ENCODE measurements at places on chromosomes 7 and 10. TPM values are rescaled to one million over a fixed set of nuclear protein-coding genes. Genes with fewer than 3 reads are reported as not detected.

Gene BAIAP2L1
- total RNA-seq: 46.8 TPM

Gene ARHGAP12
- 56.3 TPM for total RNA-seq

Gene AHR
- 54.6 TPM for total RNA-seq

Gene SFMBT2
- total RNA-seq: 0.60 TPM

Gene CALN1
- not detected for total RNA-seq

Gene HACD1
- 52.3 TPM for total RNA-seq

- DNase-seq: no peak
These were observed 35.0 kb downstream of the JAKMIP3 start for GRCh38 chr10:132100556-132101349.

GRCh38 chr7:104096683-104097082 lies 107.2 kb upstream of the RELN start:
- no peak for DNase-seq

GRCh38 chr7:74287303-74288033 lies 1.7 kb upstream of the CLIP2 start:
- DNase-seq: peak; percentile 77

GRCh38 chr7:158023681-158024350 lies 563.8 kb downstream of the PTPRN2 start:
- no peak for DNase-seq

- DNase-seq: no peak
These were observed 40.9 kb downstream of the FHIP2A start for GRCh38 chr10:114862456-114862855.

DNA sequence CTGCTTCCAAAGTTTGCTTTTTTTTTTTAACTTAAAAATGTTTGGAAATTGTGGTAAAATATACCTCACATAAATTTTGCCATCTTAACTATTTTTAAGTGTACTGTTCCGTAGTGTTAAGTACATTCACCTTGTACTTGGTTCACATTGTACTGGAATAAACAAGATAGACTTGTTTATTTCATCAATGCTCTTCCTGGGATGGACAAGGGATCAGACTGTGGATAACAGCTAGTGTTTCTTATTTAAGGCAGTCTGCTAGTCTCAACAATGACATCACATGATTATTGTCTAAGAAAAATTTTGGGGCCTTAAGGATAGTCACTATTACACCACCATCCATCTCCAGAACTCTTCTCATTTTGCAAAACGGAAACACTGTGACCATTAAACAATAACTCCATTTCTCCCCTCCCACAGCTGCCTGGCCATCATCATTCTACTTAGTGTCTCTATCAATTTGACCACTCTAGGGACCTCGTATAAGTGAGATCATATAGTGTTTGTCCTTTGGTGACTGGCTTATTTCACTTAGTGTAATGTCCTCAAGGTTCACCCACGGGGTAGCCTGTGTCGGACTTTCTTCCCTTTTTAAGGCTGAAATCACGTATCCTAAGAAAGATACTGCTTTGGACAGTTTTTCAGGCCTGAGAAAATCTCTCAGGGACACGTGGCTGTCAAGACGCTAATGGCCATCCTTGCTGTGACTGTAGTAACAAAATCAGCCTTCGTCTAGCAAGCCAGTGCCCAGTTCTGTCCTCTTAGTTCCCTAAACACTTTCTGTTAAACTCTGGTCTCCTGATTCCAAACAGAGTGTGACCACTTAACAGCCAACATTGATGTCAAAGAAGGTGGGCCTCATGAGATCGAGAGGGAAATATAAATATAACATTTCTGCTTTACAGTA lies 305.2 kb downstream of the FRMD4A start:
- DNase-seq: no peak

DNA sequence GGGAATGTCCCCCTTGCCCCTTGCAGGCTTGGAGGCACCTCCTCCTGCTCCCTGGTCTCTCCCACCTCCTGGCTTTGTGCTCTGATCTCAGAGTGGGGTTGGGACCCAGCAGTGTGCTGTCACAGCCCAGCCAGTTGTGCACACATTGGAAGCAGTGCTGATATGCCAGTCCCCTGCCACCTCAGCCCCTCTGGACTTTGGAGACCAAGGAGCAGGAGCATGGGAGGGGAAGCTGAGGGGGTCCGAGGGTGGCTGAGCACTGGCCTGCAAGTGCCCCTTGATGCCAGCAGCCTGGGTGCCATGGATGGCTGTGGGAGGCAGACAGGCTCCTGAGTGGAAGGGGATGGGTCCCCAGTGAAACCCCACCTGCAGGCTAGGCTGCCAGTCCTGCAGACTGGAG lies 235.4 kb downstream of the ZNF716 start:
- no peak for DNase-seq

DNA sequence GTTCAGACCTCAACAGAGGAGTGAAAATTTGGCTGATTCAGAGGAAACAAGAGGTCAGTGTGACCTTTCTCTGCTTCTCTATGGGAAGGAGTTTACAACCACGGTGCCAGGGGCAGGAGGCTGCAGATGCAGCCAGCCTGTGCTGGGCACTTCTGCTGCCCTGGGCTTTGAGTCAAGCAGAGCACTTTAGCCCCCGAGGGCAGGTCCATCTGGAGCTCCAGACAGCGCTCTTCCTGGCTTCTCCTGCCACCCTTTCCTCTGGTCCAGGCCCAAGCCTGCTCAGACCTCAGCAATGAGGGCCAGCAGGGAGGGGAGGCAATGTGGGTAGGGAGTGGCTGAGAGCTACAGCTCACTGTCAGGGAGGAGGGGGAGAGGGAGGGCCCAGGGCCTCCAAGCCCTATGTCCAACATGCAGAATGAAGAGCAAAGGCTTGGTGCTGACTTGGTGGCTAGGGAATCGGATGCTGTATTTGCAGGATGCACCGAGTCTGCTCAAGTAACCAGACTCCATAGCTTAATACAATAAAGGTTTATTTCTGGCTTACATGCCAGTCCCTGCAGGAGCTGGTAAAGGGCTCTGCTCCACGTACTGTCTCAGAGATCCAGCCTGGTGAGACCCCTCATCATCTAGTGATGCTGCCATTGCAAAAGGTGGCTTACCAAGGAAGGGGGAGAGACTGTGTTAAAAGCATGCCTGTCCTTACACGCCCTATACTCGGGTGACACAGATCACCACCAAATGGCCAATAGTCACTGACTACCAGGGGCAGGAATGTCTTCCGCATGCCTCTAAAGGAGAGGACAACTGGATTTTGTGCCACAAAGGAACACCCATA lies 481.6 kb downstream of the RPS24 start:
- DNase-seq: no peak

DNA sequence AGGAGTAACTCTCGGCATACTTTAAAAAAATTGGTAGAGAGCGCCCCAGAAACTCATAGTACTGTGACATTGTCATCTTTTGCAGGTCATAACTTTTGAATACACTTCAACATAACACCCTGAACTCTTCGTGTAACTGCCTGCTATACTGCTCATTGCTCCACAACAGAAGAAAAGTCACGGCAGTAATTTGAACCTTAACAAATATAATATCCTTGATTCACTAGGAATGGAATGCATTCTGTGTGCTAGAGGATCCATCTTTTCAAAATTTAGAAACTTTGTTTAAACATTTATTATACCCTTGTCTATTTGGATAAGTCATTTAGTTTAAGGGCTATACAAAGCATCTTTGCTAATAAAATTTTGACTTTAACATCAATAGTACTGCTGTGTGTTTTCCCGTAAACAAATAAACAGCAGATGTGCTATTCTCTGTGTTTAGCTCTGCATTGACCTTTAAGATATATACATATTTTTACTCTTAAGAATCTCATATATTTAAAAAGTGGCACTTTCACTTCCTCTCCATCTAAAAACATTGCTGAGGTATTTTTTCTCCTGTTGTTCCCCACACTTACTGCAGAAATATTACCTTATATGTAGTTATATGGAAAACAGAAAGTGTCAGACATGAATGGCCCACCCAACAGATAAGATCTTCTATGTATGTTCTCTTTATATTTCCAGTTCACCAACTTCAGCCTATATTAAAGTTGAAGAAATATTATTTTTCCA lies 217.6 kb upstream of the TMEM229A start:
- no peak for DNase-seq
